ENCODE measurements at places on chromosomes 7 and 10. TPM values are rescaled to one million over a fixed set of nuclear protein-coding genes. Genes with fewer than 3 reads are reported as not detected.

Gene ARMH3
- polyA plus RNA-seq = 19.2 TPM

Gene HOXA6
- polyA plus RNA-seq = 42.2 TPM

Gene DGKI
- 1.7 TPM for polyA plus RNA-seq

Gene NEUROD6
- not detected for polyA plus RNA-seq

Gene LRRC27
- polyA plus RNA-seq = 14.2 TPM

Gene AMPH
- polyA plus RNA-seq = 15.3 TPM

Gene ZNF239
- 11.4 TPM for polyA plus RNA-seq

Gene PHKG1
- polyA plus RNA-seq = 1.2 TPM

Gene SPDYE2
- 10.7 TPM for polyA plus RNA-seq
